Testis (tissue), 5 donors: ENCODE measurements at places on chromosomes 7 and 10. TPM values are rescaled to one million over a fixed set of nuclear protein-coding genes. Genes with fewer than 3 reads are reported as not detected.

DNA sequence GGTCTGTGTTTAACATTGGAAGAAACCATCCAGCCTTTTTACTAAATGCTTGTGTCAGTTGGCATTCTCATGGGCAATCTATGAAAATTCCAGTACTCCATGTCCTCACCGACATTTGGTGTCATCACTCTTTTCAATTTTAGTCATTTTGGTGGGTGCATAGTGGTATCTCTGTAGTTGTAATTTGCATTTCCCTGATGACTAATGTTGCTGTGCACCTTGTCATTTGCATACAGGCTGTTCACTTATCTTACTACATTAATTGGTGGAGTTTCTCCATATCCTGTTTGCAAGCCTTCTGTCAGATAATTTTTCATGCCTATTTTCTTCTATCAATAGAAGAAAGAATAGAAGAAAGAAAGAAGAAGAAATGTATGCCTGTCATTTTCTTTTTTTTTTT lies 73.7 kb downstream of the PLPP4 start:
- no peaks in the 10 kb centered on the region for H3K36me3 ChIP-seq
- no peaks in the 10 kb centered on the region for H3K4me1 ChIP-seq
- no peak for DNase-seq
- no peak overlapping the region for H3K27ac ChIP-seq
- no peaks in the 10 kb centered on the region for H3K27me3 ChIP-seq

LEP gene
- total RNA-seq, result 0.31 TPM

PDE6C gene
- total RNA-seq, result not detected

DNA sequence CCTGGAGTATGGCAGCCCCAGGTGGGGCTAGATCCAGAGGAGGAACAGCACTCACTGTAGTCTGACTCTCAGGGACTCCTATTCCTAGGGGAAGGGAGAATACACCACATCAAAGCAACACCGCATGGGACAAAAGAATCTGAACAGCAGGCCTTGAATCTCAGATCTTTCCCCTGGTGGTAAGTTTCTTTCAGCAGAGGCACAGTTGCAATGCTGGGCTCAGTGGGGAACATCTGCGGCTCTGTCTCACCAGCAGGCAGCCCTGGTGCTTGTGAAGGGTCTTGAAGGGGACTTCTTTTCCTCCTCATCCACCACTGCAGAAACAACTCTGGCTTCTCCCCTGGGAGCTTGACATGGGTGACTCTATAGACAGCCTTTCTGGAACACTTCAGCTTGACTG lies 111.2 kb upstream of the ARHGAP21 start:
- no peaks in the 10 kb centered on the region for H3K27me3 ChIP-seq
- H3K4me1 ChIP-seq, result no peaks in the 10 kb centered on the region
- DNase-seq, result no peak

- H3K27ac ChIP-seq, result no peak overlapping the region
- H3K27me3 ChIP-seq, result no peaks in the 10 kb centered on the region
- H3K4me3 ChIP-seq, result no peak overlapping the region
- H3K36me3 ChIP-seq, result no peaks in the 10 kb centered on the region
- H3K4me1 ChIP-seq, result no peaks in the 10 kb centered on the region
Measured at GRCh38 chr10:129057856-129058663, 409.0 kb upstream of the MGMT start.

MEOX2 gene
- 3.7 TPM for total RNA-seq

DNA sequence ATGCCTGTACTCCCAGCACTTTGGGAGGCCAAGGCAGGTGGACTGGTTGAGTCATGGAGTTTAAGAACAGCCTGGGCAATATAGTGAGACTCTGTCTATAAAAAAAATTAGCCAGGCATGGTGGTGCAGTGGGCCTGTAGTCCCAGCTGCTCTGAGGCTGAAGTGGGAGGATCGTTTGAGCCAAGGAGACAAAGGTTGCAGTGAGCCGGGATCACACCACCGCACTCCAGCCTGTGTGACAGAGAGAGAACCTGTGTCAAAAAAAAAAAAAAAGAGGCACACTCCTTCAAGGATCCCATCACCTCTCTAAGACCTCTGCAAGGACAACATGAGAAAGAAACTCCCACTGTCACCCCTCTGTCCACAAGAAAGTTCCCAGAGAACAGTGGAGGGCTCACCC lies 4.4 kb downstream of the NAT16 start:
- H3K36me3 ChIP-seq, result no peaks in the 10 kb centered on the region
- H3K27me3 ChIP-seq, result no peaks in the 10 kb centered on the region
- no peak for DNase-seq
- peaks cover 26% of the 10 kb centered on the region for H3K4me1 ChIP-seq

DNA sequence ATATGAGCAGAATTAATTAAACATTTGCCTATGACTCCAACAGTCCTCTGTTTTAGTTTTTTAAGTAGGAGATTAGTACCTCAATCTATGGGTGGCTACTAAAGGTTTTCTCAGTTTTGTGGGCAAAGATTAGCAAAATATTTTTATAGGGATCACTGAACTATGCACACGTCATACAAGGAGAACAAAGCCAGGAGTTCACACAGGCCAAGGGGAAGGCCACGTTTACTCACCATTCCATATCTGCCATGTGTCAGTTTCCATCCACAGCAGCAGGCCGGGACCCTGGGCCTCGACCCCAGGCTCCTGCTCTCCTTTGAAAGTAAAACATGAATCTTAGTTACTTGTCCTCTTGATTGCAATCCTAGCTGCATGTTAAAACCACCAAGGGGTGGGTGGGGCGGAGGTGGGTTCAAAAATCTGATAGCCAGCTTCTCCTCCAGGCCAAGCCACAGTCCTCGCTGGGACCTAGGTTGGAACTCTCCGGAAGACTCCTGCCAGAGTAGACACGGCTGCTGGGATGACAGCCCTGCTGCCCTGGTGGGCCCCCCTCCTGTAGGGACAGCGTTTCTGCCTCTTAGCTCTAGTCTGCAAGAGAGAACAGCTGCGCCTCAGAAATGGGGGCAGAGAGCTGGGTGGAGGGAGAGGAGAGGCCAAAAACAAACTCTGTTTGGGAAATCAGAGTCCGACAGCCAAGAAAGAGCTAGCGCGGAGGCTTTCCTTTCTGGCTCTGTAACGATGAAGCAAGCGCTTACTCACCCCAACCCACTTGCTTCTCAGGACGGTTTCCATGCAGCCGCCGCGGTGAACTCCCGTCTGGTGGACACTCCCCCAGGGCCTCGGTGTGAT lies 35.6 kb downstream of the PITRM1 start:
- peaks cover 2% of the 10 kb centered on the region for H3K4me1 ChIP-seq
- H3K36me3 ChIP-seq, result no peaks in the 10 kb centered on the region
- peak; percentile 53 for DNase-seq
- no peak overlapping the region for H3K27ac ChIP-seq
- no peak overlapping the region for H3K4me3 ChIP-seq

GSTO2 gene
- total RNA-seq, result 28.9 TPM

DNA sequence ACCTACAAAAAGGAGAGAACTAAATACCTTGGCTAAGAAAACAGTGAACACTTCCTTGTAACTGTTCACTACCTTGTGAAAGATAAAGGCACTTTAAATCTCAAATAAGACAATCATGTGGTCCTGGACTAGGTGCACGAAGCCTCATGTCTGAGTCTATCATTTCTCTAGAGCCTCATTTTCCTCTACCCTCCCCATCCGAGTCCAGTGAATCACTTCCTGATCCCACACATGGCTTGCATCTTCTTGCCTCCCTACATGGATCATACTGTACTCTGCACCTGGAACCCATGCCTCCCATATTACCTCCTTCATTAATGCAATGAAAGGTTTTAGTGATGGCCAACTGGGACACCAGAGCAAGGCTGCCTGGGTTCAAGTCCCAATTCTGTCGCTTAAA lies 34.5 kb downstream of the SNX10 start:
- no peak for DNase-seq
- no peaks in the 10 kb centered on the region for H3K36me3 ChIP-seq
- no peak overlapping the region for H3K27ac ChIP-seq
- no peaks in the 10 kb centered on the region for H3K27me3 ChIP-seq
- H3K4me3 ChIP-seq, result no peak overlapping the region

DNA sequence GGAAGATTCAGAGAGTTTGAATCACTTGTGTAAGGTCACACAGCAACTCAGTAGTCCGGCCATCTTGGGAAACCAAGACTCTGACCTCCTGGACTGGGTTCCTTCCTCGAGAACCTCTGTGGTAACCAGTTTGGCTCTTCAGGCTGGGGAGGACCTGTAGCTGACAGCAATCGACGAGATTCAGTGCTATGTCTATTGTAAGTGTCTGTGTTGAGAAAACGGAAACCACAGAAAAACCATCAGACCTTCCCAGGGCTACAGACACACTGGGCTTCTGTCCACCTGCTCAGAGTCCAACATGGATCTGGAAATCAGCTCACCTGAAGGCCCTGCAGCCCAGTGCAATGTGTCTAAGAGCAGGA lies 403.7 kb downstream of the RPS24 start:
- H3K36me3 ChIP-seq, result no peaks in the 10 kb centered on the region
- no peak overlapping the region for H3K4me3 ChIP-seq
- H3K27ac ChIP-seq, result no peak overlapping the region
- peaks cover 14% of the 10 kb centered on the region for H3K4me1 ChIP-seq

DNA sequence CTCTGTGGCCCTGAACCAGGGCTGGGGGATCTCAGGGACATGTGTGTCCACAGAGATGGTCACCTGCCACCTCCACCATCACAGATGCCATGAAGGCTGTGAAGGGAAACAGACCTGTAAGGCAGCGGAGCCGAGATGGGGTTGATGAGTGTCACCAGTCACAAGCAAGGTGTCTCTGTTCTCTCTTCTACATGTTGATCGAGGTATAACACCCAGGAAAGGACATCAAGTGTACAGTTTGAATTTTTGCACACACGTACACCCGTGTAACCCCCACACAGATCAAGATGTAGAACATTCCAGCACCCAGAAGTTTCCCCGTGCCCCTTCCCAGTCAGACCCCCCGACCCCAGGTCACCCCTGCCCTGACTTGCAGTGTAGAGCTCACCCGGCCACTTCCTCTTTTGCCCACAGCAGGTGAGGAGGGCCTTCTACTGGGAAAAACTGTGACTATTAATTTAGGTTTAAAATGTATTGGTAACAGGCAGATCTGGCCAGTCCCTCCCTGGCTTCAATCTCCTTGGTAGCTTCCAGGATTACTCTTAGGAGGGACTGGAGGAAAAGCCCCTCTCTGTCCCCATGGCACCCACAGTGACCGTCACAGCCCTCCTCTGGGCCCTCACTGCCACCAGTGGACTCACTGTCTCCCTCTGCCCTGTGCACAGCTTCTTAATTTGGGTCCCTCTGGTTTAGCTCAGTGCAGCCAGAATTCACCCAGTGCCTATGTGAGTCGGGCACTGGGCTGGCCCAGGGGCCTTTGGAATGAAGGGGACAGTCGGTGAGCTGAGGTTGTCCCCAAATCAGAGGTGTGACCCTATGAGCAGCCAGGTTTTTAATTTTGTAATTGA lies 108.2 kb downstream of the LHPP start:
- H3K4me3 ChIP-seq, result no peak overlapping the region
- H3K27me3 ChIP-seq, result no peaks in the 10 kb centered on the region
- DNase-seq, result no peak
- no peaks in the 10 kb centered on the region for H3K36me3 ChIP-seq
- H3K27ac ChIP-seq, result no peak overlapping the region
- H3K4me1 ChIP-seq, result peaks cover 30% of the 10 kb centered on the region

TAS2R60 gene
- total RNA-seq, result not detected

DNA sequence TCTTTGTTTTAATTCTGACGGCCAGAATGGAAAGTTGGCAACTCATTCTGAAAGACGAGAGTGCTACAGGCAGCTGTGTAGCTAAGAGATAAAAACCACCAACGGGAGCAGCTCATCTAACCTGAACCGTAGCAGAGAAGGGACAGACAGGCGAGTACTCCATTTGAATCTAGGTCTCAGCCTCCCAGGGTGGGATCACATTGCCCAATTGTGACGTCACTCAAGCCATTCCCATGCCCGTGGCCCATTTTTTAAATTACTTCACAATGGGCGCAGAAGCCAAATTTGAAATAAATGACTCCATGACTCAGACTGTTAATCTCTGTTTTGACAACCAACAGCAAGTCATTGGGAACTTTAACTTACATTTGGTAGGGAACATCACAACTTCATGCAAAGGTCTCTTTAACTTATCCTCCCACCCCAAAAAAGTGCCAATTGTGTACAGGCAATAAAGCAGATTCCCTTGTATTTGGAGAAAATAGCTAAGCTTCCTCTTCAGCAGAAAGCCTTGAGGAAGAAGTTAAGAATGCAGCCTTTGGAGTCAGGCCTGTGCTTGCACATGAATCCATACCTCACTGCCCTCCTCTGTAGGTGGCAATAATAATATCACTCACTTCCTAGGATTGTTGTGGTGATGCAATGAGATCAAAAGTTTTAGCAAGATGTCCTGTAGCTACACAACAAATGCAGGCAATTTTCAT lies 93.2 kb upstream of the KIF5B start:
- H3K36me3 ChIP-seq, result no peaks in the 10 kb centered on the region
- H3K4me3 ChIP-seq, result no peak overlapping the region
- H3K27ac ChIP-seq, result no peak overlapping the region
- H3K4me1 ChIP-seq, result no peaks in the 10 kb centered on the region
- no peaks in the 10 kb centered on the region for H3K27me3 ChIP-seq
- no peak for DNase-seq
